ENCODE measurements at places on chromosomes 16 and 17. TPM values are rescaled to one million over a fixed set of nuclear protein-coding genes. Genes with fewer than 3 reads are reported as not detected.

GRCh38 chr17:28357901-28358197 lies 522 bp upstream of the POLDIP2 start:
- peaks cover 34% of the 10 kb centered on the region for H3K36me3 ChIP-seq
- H3K4me1 ChIP-seq = peaks cover 35% of the 10 kb centered on the region
- no peaks in the 10 kb centered on the region for H3K27me3 ChIP-seq

GRCh38 chr16:13042291-13042685 lies 140.9 kb downstream of the SHISA9 start:
- DNase-seq = no peak
- no peak overlapping the region for H3K4me3 ChIP-seq
- H3K27ac ChIP-seq = no peak overlapping the region
- H3K36me3 ChIP-seq = no peaks in the 10 kb centered on the region
- H3K27me3 ChIP-seq = no peaks in the 10 kb centered on the region
- no peaks in the 10 kb centered on the region for H3K4me1 ChIP-seq

- peaks cover 43% of the 10 kb centered on the region for H3K4me1 ChIP-seq
- peak; percentile 93 for DNase-seq
- peak within 1 kb of the TSS; percentile 96 for H3K27ac ChIP-seq
Observed at GRCh38 chr16:31507929-31508705, at the start of gene RUSF1. TSS of gene RUSF1 (minus strand) at chr16:31508391. CDS start at chr16:31508373, 18 bp downstream.

- H3K27ac ChIP-seq = peak overlapping the region; percentile 84
- DNase-seq = no peak
- peaks cover 65% of the 10 kb centered on the region for H3K4me1 ChIP-seq
- H3K36me3 ChIP-seq = peaks cover 19% of the 10 kb centered on the region
- no peaks in the 10 kb centered on the region for H3K27me3 ChIP-seq
Observed at GRCh38 chr17:59754552-59754951, 47.1 kb downstream of the VMP1 start.

BRCA1 gene
- 102 TPM for total RNA-seq

GRCh38 chr16:30731411-30731810 lies 16.8 kb upstream of the PHKG2 start:
- H3K4me1 ChIP-seq = peaks cover 20% of the 10 kb centered on the region
- H3K27ac ChIP-seq = no peak overlapping the region
- H3K4me3 ChIP-seq = no peak overlapping the region
- H3K27me3 ChIP-seq = no peaks in the 10 kb centered on the region
- DNase-seq = peak; percentile 50

CDRT15 gene
- total RNA-seq = not detected

DNA sequence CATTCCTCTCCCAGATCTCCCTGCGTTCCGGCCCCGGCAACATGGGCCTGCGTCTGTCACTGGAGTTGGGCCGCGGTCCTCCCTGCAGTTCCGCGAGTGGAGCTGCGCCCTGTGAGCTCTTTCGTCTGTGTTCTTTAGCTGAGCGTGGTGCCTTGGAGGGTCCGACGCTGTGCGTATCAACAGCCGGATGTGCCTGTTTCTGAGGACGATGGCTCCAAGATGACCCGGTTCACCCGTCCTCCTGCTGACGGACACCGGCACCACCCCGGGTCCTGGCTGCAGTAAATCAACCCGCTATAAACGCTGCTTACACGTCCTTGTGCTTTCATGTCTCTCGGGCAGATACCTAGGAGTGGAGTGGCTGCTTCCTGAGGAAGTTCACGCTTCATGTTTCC lies 44.8 kb upstream of the GNG13 start:
- no peak overlapping the region for H3K27ac ChIP-seq
- no peaks in the 10 kb centered on the region for H3K4me1 ChIP-seq
- no peaks in the 10 kb centered on the region for H3K36me3 ChIP-seq
- H3K27me3 ChIP-seq = no peaks in the 10 kb centered on the region
- DNase-seq = no peak
- no peak overlapping the region for H3K4me3 ChIP-seq

GRCh38 chr16:30136971-30137605 lies 14.1 kb upstream of the MAPK3 start:
- H3K27me3 ChIP-seq = no peaks in the 10 kb centered on the region
- peaks cover 4% of the 10 kb centered on the region for H3K36me3 ChIP-seq
- H3K4me3 ChIP-seq = no peak overlapping the region
- no peak for DNase-seq
- H3K27ac ChIP-seq = no peak overlapping the region

DNA sequence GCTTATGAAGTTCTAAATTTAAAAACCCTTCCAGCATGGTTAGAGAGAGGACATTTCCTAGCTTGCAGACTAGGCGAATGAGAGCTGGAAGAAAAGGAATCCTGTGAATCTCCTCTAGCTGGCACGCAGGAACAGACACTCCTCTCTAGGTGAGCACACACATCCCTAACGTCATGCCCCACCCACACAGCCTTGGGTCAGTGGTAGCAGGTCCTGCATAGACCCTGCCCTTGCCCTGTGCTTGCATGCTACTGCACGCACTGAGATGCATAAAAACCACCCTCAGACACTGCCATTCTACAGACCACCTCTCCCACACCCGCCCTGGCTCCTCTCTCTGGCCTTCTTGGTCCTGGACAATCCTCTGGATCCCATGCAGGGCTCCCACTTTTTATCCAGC lies 23.5 kb downstream of the CES1 start:
- DNase-seq = no peak
- H3K4me1 ChIP-seq = no peaks in the 10 kb centered on the region
- no peak overlapping the region for H3K27ac ChIP-seq
- no peak overlapping the region for H3K4me3 ChIP-seq
- H3K27me3 ChIP-seq = peaks cover 6% of the 10 kb centered on the region

GRCh38 chr16:21190599-21190998 lies 20.8 kb downstream of the ZP2 start:
- no peak overlapping the region for H3K27ac ChIP-seq
- no peaks in the 10 kb centered on the region for H3K36me3 ChIP-seq
- no peak for DNase-seq

DNA sequence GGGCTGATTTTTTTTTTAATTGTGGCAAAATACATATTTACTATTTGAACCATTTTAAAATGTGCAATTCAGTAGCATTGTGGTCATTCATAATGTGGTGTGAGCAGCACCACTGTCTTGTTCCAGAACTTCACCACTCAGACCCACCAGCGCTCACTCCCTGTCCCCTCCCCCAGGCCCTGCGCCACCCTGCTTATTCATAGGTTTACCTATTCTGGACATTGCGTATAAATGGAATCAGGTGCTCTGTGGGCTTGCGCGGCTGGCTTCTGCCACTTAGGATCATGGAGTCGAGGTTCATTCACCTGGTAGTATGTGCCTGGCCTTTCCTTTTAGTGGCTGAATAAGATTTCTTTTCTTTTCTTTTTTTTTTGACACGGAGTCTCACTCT lies 59.4 kb downstream of the NT5M start:
- no peak overlapping the region for H3K4me3 ChIP-seq
- no peaks in the 10 kb centered on the region for H3K4me1 ChIP-seq
- DNase-seq = no peak

GRCh38 chr16:65196420-65197075 lies 74.7 kb upstream of the CDH11 start:
- H3K4me1 ChIP-seq = no peaks in the 10 kb centered on the region
- no peak for DNase-seq
- no peak overlapping the region for H3K4me3 ChIP-seq
- no peaks in the 10 kb centered on the region for H3K36me3 ChIP-seq
- no peak overlapping the region for H3K27ac ChIP-seq

- peaks cover 30% of the 10 kb centered on the region for H3K27me3 ChIP-seq
- no peak overlapping the region for H3K27ac ChIP-seq
- H3K4me1 ChIP-seq = no peaks in the 10 kb centered on the region
- no peaks in the 10 kb centered on the region for H3K36me3 ChIP-seq
- DNase-seq = no peak
- H3K4me3 ChIP-seq = no peak overlapping the region
Observed at GRCh38 chr17:57068707-57069106, 16.3 kb upstream of the AKAP1 start.

- H3K36me3 ChIP-seq = no peaks in the 10 kb centered on the region
- H3K27me3 ChIP-seq = peaks cover 27% of the 10 kb centered on the region
- peaks cover 23% of the 10 kb centered on the region for H3K4me1 ChIP-seq
- H3K27ac ChIP-seq = no peak overlapping the region
- DNase-seq = peak; percentile 92
Observed at GRCh38 chr17:77247048-77247541, 106.3 kb downstream of the SEC14L1 start.

- H3K4me1 ChIP-seq = no peaks in the 10 kb centered on the region
- no peak overlapping the region for H3K4me3 ChIP-seq
- no peaks in the 10 kb centered on the region for H3K36me3 ChIP-seq
Observed at GRCh38 chr16:67302970-67303369, 23.6 kb downstream of the KCTD19 start.

GRCh38 chr16:680967-681745 lies 946 bp downstream of the STUB1 start:
- H3K4me3 ChIP-seq = peak overlapping the region; percentile 78
- H3K27me3 ChIP-seq = peaks cover 6% of the 10 kb centered on the region

- H3K27me3 ChIP-seq = no peaks in the 10 kb centered on the region
- DNase-seq = no peak
- peak overlapping the region; percentile 8 for H3K27ac ChIP-seq
- peaks cover 17% of the 10 kb centered on the region for H3K36me3 ChIP-seq
- H3K4me1 ChIP-seq = peaks cover 48% of the 10 kb centered on the region
Observed at GRCh38 chr17:80673152-80673920, 128.7 kb downstream of the RPTOR start.

TMEM235 gene
- not detected for total RNA-seq

KRT40 gene
- not detected for total RNA-seq

GRCh38 chr16:83925957-83926725 lies 26.9 kb upstream of the OSGIN1 start:
- H3K4me1 ChIP-seq = no peaks in the 10 kb centered on the region
- no peak for DNase-seq
- no peak overlapping the region for H3K4me3 ChIP-seq

NXN gene
- 0.14 TPM for total RNA-seq

- H3K36me3 ChIP-seq = no peaks in the 10 kb centered on the region
- no peaks in the 10 kb centered on the region for H3K27me3 ChIP-seq
- no peak overlapping the region for H3K27ac ChIP-seq
- DNase-seq = no peak
Observed at GRCh38 chr16:12303653-12304052, 327.1 kb downstream of the SNX29 start.

DNA sequence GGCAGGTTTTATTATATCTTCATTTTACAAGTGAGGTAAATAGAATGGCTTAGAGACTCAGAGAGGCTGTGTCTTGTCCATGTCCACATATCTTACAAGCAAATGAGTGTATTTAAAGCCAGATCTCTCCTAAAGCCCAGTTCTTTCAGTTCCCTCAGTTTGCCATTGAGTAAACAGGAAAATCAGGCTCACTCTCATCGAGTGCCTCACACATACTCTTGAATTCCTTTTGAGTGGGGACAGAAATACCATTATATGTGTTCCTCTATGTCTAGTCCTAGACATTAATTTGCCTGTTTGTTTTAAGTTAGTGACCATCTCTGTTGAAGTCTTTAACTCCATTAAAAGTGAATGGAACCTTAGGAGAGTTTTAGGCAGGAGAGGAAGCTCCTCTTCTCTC lies 40.1 kb downstream of the BPTF start:
- no peaks in the 10 kb centered on the region for H3K27me3 ChIP-seq
- no peak for DNase-seq
- peaks cover 49% of the 10 kb centered on the region for H3K4me1 ChIP-seq
- H3K4me3 ChIP-seq = no peak overlapping the region
- no peak overlapping the region for H3K27ac ChIP-seq
- peaks cover 24% of the 10 kb centered on the region for H3K36me3 ChIP-seq

GRCh38 chr17:68775318-68775717 lies 174.2 kb upstream of the FAM20A start:
- no peaks in the 10 kb centered on the region for H3K36me3 ChIP-seq
- no peak overlapping the region for H3K4me3 ChIP-seq
- peaks cover 3% of the 10 kb centered on the region for H3K27me3 ChIP-seq
- no peak for DNase-seq
- H3K4me1 ChIP-seq = peaks cover 8% of the 10 kb centered on the region

NPIPB9 gene
- total RNA-seq = 2.0 TPM

- DNase-seq = no peak
- H3K27me3 ChIP-seq = no peaks in the 10 kb centered on the region
- H3K36me3 ChIP-seq = no peaks in the 10 kb centered on the region
- H3K4me1 ChIP-seq = no peaks in the 10 kb centered on the region
Observed at GRCh38 chr17:231191-231965, 49.9 kb upstream of the DOC2B start.

- DNase-seq = no peak
- no peak overlapping the region for H3K27ac ChIP-seq
- H3K27me3 ChIP-seq = no peaks in the 10 kb centered on the region
- H3K36me3 ChIP-seq = peaks cover 38% of the 10 kb centered on the region
- H3K4me1 ChIP-seq = peaks cover 24% of the 10 kb centered on the region
Observed at GRCh38 chr16:25264597-25264996, 7.0 kb upstream of the ZKSCAN2 start.

FDXR gene
- 39.4 TPM for total RNA-seq

XPO6 gene
- 267 TPM for total RNA-seq

DNA sequence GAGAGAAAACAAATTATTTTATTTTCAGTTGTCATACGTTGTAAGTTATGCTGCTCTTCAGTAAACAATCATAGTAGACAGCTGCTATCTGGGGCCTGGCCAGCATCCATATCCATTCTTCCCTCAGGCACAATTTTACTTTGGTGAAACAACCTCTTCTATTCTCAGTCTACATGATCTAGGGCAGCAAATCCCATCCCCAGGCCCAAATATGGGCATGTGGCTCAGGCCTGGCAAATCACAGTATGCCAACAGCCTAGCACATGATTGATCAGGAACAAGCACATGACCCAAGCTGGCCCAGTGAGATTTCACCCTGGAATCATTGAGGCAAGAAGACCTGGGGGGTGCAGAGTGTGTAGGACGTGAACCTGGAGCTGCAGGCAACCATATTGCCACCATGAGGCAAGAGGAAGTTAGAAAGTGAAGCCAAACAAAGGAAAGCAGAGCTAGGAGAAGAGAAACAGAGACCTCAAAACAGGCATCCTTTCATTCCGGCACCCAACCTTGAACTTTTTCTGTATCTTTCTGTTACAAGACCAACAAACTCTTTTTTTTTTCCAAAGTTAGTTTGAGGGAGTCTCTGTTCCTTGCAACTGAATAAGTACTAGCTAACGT lies 10.3 kb upstream of the ABCC12 start:
- H3K4me1 ChIP-seq = peaks cover 16% of the 10 kb centered on the region
- no peak for DNase-seq
- no peak overlapping the region for H3K27ac ChIP-seq
- no peak overlapping the region for H3K4me3 ChIP-seq
- no peaks in the 10 kb centered on the region for H3K36me3 ChIP-seq
- peaks cover 17% of the 10 kb centered on the region for H3K27me3 ChIP-seq

DNA sequence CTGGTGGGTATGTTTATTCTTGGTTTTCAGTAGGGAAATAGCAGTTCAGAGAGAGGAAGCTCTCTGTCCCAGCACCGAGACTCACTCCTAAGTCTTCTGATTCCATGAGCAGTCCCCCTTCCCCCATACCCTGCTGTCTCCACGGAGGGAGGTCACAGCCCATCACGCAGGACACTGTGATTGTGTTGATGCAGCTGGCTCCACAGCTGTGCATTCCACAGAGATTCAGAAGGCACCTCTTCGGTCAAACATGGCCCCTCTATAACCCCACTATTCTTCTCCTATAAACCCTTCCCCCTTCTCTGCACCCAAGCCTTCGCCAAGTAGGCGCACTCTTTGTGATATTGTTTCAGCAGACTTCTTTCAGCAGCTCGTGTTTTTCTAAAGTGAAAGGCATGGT lies 104.3 kb upstream of the HLF start:
- no peak overlapping the region for H3K27ac ChIP-seq
- no peak overlapping the region for H3K4me3 ChIP-seq

GRCh38 chr17:69435971-69436696 lies 21.6 kb downstream of the MAP2K6 start:
- H3K27me3 ChIP-seq = no peaks in the 10 kb centered on the region
- H3K4me3 ChIP-seq = no peak overlapping the region
- H3K27ac ChIP-seq = no peak overlapping the region

ZNF785 gene
- 21.2 TPM for total RNA-seq
